ENCODE measurements at places on chromosomes 3 and 15. TPM values are rescaled to one million over a fixed set of nuclear protein-coding genes. Genes with fewer than 3 reads are reported as not detected.

DNA sequence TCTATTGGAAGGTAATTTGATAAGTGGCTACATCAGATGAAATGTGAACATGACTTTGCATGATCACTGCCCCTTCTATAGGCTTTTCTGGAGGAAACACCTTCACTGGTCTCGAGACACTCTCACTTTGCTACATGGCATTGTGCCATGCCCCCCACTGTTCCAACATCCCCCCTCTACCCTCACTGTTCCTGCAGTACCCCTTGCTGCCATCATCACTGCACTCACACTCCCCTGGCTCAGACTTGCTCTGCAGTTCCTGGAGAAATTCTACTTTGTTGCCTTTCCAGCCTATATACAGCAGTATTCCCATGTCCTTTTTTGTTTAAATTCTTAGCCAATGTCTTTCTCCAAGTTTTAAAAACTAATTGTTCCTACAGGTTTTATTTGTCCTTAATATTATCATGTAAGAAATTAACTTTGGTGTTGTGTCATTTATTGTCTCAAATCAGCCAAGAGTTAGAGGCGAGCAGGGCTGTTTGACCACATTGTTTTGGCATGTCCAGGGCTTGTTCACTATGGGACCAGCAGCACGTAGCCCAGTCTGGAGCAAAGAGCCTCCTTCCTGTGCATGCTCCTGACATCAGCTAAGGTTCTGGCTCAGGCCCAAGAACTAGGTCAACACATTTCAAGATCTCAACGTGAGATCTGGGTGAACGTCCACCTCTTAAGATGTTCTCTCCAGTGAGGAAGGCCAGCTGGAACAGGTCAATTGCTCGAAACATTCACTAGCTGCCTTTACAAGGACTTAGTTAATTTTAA is 246.4 kb downstream of the SLC9A9 start:
- no peak overlapping the region for H3K27ac ChIP-seq
- H3K4me3 ChIP-seq: no peak overlapping the region
- no peaks in the 10 kb centered on the region for H3K4me1 ChIP-seq
- no peak for DNase-seq
- H3K36me3 ChIP-seq: no peaks in the 10 kb centered on the region
- no peaks in the 10 kb centered on the region for H3K27me3 ChIP-seq

The TLR9 gene
- 0.30 TPM for total RNA-seq

DNA sequence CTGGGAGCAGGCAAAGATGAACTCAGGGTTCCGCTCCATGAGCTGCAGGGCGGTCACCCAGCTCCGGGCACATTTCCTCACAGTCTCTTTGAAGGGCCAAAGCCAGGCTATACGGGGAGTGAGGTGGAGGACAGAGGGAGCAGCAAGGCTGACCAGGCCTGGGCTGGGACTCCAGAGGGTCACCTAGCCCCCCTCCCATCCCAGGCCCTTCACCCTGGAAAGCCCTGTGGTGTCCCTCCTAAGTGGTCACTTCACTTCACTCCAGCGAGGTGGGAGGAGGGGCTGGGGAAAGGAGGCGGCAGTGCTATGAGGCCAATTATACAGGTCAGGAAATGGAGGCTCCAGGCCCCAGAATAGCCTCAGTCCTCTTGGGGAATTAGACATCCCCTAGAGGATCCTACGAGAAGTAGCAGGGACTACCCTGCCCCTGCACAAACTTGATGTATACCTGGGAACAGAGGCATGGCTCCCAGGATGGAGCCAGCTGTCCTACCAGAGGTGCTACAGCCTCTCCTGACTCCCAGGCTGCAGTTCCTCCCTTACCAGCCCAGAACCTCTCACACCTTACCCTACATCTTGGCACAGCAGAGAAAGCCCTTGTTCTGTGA is 5.7 kb downstream of the MAN2C1 start:
- no peaks in the 10 kb centered on the region for H3K36me3 ChIP-seq
- H3K4me1 ChIP-seq: peaks cover 7% of the 10 kb centered on the region
- H3K27me3 ChIP-seq: no peaks in the 10 kb centered on the region
- H3K27ac ChIP-seq: no peak overlapping the region
- DNase-seq: no peak

DNA sequence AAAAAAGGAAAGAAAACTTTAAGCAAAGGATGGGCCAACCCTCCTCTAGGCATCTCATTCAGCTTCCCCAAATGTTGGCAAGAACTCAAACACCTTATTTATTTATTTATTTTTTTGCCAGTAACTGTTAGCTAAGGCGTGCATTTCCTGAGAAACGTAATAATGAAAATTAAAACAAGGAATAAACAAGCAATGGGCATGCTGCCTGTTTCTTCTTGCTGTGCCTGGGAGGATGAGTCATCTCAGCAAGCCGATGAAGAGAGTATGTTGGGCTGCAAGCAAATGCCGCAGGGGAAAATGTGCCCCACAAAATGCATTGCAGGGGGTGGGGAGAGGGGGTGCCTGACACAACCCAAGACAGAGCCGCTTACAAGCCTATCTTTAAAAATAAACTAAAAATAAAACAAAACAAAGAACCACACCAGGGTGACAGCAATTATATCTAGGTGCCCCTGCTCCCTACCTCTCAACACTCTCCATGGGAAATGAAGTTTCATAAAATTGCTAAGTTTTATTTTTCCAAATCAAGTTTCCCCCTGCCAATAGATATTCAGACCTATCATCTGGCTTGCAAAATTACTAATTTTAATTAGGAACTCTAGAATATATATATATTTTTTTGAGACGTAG is 40.3 kb downstream of the EIF4E3 start:
- no peak overlapping the region for H3K4me3 ChIP-seq
- no peaks in the 10 kb centered on the region for H3K4me1 ChIP-seq
- no peak overlapping the region for H3K27ac ChIP-seq

- H3K4me1 ChIP-seq: no peaks in the 10 kb centered on the region
- H3K27me3 ChIP-seq: no peaks in the 10 kb centered on the region
- H3K4me3 ChIP-seq: no peak overlapping the region
- DNase-seq: no peak
- H3K36me3 ChIP-seq: no peaks in the 10 kb centered on the region
- H3K27ac ChIP-seq: no peak overlapping the region
These were observed 154.4 kb downstream of the PEX5L start for GRCh38 chr3:179882292-179882691.

DNA sequence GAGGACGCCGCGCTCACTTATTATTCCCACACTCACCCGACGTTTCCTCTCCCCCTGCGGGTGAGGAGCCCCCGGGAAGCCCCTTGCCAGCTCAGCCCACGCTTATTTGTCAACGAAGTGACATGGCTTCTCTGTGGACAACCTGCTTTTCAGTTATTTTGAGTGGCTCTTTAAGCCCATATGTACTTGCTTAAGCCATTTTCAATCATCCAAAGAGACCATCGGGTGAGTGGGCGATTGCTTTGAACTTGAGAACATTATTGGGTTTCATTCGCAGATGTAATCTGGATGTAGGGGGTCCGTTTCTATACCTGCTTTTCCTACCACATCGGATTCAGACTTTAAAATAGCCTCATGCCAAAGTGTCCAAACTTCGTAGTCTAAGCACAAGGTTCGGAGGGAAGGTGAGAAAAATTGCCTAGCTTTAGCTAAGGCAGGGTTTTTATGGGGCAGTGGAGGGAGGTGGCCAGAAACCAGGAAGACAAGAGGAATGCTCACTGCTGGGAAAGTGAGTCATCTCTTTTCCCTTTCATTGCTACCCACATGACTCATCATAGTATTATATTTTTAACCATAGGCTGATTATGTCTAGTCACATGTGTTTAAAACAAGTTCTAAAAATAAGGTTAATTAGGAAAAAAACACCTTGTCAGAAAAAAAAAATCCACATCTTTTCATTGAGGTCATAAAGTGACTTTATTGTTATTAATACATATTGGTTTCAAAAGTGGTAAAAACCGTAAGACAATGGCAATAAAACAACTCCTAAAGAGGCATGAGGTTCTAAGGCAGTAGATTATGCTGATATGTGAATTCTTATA is 773.1 kb upstream of the NR2F2 start:
- H3K4me1 ChIP-seq: peaks cover 25% of the 10 kb centered on the region
- no peak overlapping the region for H3K4me3 ChIP-seq
- H3K27me3 ChIP-seq: no peaks in the 10 kb centered on the region
- H3K27ac ChIP-seq: peak overlapping the region; percentile 80
- H3K36me3 ChIP-seq: 0 out of 2 replicates have a peak, but pooled peaks cover 10% of the 10 kb centered on the region

The CSK gene
- 78.3 TPM for total RNA-seq

GRCh38 chr15:28915935-28916334 is 30.2 kb downstream of the APBA2 start:
- no peaks in the 10 kb centered on the region for H3K36me3 ChIP-seq
- H3K4me1 ChIP-seq: no peaks in the 10 kb centered on the region
- no peak overlapping the region for H3K27ac ChIP-seq
- H3K4me3 ChIP-seq: no peak overlapping the region

The TADA3 gene
- total RNA-seq: 99.1 TPM

The ARPP21 gene
- not detected for total RNA-seq

DNA sequence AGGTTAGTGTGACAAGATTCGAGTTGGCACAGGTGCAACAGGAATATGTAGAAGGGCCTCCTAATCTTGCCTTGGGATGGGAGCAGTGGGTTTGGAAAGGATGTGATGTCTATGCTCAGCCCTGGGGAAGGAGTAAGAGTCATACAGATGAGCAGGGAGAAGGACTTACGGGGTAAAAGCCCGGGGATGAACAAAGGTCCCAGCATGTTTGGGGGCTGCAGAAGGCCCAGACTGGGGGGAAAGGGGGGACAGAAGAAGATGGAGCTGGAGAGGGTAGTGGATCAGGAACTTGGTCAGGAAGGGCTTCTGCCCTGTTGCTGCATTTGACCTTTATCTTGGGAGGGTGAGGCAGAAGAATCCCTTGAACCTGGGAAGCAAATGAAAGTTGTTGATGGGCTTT is 240.1 kb upstream of the ST8SIA2 start:
- peaks cover 11% of the 10 kb centered on the region for H3K4me1 ChIP-seq
- no peaks in the 10 kb centered on the region for H3K36me3 ChIP-seq
- H3K27me3 ChIP-seq: no peaks in the 10 kb centered on the region
- no peak overlapping the region for H3K4me3 ChIP-seq
- no peak overlapping the region for H3K27ac ChIP-seq
- DNase-seq: no peak

DNA sequence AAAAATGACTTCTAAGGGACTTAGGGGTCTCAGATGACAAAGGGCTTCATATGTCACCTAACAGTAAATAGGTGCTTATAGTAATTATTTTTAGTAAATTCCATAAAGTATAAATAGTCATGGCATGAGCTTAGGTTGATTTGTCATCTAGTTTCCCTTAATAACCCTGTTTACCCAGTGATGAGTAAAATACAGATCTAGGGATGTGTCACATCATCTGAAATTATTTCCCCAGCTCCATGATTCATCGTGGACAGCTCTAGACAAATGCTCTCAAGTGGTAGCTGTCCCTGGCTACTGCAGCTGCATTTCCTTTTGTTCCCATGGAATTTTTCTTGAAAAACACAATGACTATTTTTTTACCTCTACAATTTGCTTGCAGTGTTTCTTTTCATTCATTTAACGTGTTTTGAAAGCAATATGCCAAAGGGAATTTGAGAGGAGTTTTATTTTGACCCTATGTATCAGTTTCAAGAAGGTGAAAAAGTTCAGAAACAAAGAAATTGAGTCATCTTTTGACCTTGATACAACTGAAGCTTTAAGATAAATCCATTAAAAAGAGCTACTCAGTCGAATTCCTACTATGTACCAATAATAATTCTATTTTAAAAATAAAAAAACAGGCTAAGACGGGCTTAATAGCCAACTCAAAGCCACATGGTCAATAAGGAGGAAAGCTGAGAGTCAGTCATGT is 241.6 kb downstream of the KCNMB2 start:
- H3K27ac ChIP-seq: no peak overlapping the region
- H3K4me1 ChIP-seq: peaks cover 8% of the 10 kb centered on the region
- DNase-seq: peak; percentile 73
- no peak overlapping the region for H3K4me3 ChIP-seq
- H3K27me3 ChIP-seq: no peaks in the 10 kb centered on the region
- H3K36me3 ChIP-seq: no peaks in the 10 kb centered on the region

The ALDH1A2 gene
- total RNA-seq: 4.0 TPM

The C3orf70 gene
- not detected for total RNA-seq

The ADAMTSL3 gene
- total RNA-seq: 3.2 TPM

DNA sequence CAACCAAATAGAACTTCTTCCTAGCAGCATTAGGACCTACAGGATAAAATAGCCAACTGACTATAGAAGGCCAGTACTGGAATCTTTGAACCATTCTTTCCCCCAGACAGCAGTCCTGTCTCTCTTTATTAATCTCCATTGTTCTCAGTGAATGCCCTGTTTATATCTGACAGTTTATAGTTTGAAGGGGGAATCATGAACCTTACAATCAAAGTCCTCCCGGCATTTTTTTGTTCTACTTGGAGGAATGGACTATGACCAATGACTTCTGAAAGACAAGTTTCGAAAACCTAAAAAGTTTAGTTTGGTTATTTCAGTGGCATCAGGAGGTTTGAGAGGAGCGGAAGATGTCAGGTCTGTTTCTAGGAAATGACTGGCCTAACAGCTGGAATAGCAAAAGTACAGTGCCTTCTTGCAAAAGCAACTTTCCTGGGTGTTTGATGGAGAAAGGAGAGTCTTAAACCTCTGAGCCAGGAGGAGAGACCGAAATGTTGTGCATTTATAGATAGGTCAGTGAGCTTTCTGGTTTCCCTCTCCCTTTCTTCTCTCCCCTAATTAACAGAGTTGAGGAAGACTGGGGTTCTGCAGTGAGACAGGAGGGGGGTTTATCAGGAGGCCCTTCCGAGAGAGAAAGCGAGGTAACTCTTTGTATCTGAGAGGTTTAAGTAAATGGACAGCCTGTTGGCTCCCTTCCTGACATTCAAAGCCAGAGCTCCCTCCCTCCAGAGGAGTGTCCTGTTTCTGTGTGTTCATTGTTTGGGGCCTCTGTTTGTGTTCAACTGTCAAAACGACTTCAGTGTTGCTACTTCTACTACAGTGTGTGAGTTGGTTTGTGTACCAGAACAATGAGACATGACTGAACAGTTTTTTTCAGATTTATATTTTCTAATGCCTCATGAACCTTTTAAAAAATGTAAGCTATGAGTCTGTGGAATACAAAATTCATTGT is 383.0 kb upstream of the RARB start:
- no peak overlapping the region for H3K27ac ChIP-seq
- H3K27me3 ChIP-seq: no peaks in the 10 kb centered on the region
- no peak for DNase-seq

The CIP2A gene
- 40.6 TPM for total RNA-seq

DNA sequence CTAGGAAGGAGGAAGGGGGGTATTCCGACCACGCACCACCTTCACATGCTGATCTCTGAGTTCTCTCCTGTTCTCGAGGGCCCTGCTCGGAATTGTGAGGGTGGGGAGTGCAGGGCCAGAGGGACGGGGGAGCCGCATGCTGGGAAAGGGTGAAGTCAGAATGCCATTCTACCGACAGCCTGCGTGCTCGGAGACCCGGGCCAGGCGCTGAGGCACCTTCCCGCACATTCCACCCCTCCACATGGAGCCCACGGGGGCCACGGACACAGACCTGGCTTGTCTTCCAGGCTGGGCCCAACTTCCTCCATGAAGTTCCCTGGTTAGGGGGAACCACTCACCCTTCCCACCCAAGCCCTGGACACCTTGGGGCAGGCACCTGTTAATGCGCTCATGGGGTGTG is 28.7 kb upstream of the PIGZ start:
- H3K4me3 ChIP-seq: no peak overlapping the region
- H3K4me1 ChIP-seq: no peaks in the 10 kb centered on the region
- H3K27me3 ChIP-seq: no peaks in the 10 kb centered on the region
- H3K36me3 ChIP-seq: no peaks in the 10 kb centered on the region
- no peak overlapping the region for H3K27ac ChIP-seq
